ENCODE measurements at places on chromosomes 11 and 22.

GRCh38 chr22:21807544-21808529, 59.6 kb downstream of the MAPK1 start:
- peak; percentile 6 for DNase-seq

DNA sequence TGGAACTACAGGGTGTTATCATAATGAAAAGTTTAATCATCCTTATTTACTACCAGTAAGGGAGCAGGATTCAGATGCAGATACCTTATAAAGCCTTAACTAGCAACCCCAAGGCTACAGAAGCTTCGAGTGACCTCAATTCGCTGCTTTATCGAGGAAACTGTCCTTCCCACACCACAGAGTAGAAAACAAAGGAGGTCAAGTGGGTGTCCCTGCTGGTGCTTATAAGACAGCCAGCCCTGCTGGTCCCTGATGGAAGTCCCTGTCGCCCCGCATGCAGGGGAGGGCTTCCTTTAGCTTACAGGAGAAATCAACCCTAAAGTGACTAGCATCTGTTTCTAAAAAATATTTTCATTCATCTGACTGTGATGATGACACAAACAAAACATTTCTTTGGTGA, 7.3 kb downstream of the MN1 start:
- no peak for DNase-seq

- DNase-seq: no peak
Measured at GRCh38 chr11:79116600-79116999, 324.2 kb downstream of the TENM4 start.

DNA sequence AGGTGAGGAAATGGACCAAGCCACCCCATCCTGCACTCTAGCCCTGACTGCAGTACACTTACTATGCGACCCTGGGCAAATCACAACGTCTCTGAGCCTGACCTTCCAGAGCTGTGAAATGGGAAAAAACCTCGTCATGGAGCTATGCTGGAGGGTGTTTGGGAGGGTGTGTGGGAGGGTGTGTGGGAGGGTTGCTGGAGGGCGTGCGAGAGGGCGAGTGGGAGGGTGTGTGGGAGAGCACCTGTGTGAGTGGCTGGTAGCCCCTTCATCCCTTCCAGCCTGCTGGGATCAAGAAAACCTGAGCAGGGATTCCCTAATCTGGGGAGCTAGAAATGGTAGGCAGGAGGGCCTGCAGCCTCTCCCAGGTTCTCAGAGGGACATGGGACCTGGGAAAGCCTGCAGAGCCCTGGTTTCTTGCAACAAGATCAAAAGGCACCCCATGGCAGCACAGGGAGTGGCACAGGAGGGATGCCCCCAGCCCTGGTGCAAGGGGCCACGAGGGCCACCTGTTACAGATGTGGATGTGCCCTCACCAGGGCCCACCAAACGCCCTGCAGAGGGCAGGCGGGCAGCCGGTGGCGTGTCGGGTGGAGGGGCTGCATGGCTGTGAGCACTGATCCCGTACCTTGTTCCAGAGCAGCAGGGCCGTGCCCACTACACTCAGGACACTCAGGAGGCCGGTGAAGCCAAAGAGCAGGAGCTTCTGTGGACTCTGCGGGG, 23.2 kb downstream of the NFAM1 start:
- no peak for DNase-seq

- no peak for DNase-seq
Measured at GRCh38 chr22:28918550-28919271, 35.3 kb downstream of the ZNRF3 start.

DNA sequence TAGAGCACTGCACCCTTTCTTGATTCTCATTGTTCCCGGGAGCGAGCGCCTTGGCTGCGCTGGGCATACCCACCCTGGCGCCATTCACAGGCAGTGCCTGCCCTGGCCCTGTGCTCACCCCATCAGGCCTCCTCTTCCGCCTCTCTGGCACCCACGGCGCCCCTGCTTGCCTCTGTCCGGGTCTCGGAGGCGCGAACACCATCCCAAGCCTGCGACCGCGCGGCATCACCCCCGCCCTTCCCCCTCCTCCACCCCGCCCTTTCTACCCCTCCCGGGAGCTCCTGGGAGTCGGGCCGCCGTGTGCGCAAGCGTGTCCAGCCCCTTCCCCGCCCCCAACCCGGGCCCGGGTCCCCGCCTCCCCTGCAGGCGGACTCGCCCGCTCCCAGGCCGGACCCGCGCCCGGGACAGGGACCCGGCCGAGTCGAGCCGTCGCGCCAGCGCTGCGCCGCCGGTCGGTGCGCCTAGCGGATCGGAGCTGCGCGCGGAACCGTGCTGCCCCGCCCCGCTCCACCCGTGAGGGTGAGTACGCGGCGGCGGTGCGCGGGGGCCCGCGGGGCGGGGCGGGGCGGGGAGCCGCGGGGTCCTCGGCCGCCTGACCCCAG, at the start of gene ST3GAL4:
TSS of gene ST3GAL4 (plus strand) at position 363 of the 602 bp plus-strand sequence. CDS start 50,470 bp downstream, outside the sequence.
- DNase-seq: peak; percentile 77

GRCh38 chr22:18048441-18048898, 24.1 kb upstream of the MICAL3 start:
- DNase-seq: no peak

GRCh38 chr11:11416917-11417316, 63.9 kb upstream of the CSNK2A3 start:
- no peak for DNase-seq

- DNase-seq: no peak
Measured at GRCh38 chr11:104964247-104964646, 4.1 kb downstream of the CASP4 start.

DNA sequence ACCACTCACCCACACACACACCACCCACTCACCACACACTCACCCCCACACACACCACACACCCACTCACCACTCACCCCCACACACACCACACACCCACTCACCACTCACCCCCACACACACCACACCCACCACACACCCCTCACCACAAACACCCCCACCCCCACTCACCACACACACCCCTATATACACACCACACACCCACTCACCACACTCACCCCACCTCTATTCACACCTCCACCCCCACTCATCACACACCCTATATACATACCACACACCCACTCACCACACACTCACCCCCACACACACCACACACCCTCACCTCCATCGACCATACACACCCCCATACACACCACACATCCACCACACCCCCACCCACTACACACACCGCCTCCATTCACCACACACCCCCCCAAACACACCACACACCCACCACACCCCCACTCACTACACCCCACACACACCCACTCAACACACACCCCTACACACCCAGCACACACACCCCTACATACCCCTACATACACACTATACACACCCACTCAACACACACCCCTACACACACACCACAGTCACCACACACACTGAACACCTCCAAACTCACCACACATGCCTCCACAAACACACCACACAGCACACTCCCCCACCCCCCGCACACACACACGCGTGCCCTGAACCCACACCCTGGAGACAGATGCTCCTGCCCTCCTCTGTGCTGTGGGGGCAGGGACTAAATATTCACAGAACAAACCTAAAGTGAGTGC, 19.0 kb upstream of the TTLL12 start:
- no peak for DNase-seq

DNA sequence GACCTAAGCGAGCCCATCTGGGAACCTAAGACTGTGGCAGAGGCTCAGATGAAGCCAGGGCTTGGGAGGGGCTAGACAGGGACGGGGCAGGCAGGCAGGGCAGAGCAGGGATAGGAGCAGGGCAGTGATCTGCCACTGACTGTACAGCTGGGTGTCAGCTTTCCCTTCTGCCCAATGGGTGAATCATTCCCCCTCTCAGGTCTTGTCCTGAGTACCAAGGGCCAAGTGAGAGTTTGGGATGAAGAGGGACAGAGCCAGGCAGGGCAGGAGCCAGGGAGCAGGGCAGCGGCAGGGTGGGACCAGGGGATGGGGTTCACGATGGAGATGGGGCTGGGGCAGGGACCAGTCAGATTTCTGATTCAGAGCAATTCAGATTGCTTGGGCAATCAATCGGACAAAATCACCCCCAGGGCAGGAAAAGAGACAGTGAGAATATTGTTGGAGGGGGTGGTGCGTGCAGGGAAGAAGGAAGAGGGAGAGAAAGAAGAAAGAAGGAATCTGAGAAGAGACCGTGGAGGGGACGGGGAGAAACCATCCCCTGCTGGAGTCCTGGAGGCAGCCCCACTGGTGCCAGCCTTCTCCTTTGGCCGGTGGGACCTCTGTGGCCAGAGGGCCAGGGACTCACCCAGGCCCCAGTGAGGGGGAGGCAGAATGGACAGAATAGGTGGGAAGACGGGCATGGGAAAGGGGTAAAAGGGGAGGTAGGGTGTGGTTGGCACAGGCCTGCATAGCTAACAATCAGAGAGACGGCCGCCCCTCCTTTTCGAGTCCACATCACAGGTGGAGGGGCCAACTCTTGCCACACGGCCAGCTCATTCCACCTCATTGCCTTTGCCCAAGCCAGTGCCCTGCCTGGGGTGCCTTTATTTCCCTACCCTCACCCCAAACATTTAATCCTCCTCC, 47.2 kb downstream of the CYTH4 start:
- DNase-seq: no peak

- DNase-seq: peak; percentile 49
Measured at GRCh38 chr11:75802913-75803820, 11.8 kb upstream of the UVRAG start.

DNA sequence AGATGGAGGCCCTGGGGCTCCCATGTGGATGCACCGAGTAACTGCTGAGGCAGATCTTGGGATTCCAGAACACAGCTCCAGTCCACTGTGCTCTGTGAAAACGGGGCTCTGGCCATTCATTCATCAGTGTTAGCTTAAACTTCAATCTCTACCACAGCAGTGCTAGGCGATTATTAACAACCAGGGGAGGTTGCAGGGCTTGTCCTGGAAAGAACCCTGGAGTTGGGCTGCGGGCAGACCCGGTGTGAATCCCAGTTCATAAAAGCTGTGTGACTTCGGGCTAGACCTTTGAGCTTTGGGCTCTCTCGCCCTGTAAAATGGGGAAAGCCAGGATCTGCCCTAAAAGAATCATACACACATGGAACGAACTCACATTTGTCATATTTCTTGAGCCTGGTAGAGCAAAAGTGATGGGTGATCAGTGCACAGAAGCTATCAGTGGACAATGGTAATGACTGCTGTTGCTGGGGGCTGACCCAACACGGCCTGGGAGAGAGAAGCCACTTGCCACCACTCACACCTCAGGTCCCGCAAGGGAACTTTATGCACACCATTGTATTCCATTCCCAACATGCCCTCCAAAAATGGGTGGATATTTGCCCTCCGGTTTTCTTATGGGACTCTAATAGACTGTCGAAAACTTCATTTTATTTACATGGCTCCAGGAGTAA, 15.6 kb upstream of the CRYBB3 start:
- no peak for DNase-seq

GRCh38 chr11:30553521-30554110, 32.5 kb downstream of the MPPED2 start:
- DNase-seq: no peak

- DNase-seq: no peak
Measured at GRCh38 chr11:35794333-35794732, 131.8 kb downstream of the TRIM44 start.

- DNase-seq: no peak
Measured at GRCh38 chr22:40541300-40541699, 95.2 kb downstream of the MRTFA start.

DNA sequence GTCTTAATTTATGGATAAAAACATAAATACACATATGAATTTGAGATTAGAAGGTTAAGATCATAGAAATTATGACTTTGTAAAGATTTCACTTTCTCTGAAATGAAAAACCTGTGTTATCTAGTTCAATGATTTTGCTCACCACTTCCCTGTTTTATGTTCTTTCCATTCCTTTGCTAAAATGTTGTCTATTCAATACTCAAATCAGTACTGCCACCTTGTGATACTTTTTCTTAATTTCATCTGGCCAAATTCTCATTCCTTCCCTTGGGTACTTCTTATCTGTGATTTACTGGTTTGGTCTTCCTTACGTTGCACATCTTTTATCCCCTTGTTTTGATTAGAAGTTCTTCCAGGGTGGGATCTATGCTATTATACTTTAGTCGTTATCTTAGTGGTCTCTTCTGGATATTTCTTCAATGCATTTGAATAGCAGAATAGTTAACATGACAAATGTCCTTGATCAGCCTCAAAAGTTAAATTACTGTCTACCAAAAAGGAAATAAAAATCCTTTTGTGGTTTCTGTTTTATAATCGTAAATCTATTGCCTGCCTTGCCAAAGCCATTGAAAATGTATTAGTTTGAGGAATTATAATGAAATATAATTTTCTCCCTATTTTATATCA, 197.0 kb downstream of the PGR start:
- peak; percentile 32 for DNase-seq

DNA sequence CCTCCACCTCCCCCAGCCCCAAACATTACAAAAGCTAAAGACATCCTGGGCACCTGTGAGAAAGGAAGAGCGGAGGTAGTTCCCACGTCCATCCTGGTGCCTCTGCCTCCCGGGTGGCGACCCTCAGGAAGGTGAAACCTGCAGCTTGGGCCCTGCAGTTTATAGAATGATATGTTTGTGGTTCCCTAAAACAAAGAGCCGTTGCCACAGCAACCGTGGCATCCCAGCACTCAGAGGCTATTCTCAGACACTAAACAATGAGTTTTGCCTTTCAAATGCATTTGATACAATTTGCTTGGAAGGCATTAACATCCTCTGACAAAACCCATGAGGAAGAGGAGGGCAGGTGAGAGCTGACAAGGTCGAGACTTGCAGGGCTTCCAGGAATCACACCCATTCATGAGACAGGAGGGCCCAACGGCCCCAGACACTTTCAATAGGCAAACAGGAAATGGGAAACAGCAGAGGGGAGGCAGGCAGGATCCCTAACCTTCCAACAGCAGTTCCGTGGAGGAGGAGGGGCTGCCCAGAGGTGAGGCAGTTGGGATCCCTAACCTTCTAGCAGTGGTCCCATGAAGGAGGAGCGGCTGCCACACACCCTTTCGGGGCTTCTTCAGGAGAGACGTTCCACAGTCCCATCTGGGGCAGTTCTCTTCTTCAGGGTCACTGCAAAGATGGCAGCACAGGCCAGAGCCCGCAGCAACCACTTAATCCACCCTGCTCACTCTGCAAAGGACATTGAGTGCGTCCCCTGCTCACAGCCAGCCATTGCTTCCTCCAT, 379.2 kb downstream of the SHANK2 start:
- DNase-seq: no peak
